NCI-H1092 (cell line): ENCODE measurements at places on chromosomes 13 and 19.

- no peak for DNase-seq
Measured at GRCh38 chr19:17069193-17069592, 6.1 kb downstream of the HAUS8 start.

DNA sequence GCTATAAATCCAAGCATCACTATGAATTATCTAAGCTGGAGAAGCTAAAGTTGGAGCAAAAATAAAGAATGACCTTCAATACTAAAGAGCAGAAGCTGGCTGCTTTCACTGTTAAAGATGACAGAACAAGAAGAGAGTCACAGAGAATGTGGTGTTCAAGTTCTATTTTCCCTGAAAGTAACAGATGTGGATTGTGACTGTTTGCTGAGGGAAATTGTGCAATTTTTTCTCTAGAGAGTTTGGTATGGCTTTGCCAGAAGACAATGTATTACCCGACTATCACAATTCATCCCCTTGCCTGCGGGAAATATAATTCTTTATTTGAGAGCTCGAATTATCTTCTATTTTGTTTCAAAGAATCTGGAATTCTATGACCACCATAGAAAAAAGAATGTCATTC is 83.1 kb downstream of the TNFSF13B start:
- DNase-seq = no peak

DNA sequence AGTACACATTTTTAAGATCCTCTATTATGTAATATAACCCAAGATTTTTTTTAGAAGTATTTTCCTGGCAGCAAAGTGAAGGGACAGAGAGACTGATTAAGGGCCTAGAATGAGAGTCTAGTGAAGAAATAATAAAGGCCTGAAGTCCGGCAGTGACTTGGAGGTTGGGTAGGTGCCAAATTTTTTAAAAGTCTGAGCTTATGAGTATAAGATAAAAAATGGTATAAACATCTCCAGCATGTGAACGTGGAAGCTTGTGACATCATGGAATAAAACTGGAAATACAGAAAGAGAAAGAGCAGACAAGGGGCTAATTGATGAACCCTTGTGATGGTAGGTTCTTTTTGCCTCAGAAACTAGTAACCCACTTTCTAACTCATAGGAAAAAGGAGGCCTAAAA is 174.6 kb downstream of the SUCLA2 start:
- DNase-seq = no peak

DNA sequence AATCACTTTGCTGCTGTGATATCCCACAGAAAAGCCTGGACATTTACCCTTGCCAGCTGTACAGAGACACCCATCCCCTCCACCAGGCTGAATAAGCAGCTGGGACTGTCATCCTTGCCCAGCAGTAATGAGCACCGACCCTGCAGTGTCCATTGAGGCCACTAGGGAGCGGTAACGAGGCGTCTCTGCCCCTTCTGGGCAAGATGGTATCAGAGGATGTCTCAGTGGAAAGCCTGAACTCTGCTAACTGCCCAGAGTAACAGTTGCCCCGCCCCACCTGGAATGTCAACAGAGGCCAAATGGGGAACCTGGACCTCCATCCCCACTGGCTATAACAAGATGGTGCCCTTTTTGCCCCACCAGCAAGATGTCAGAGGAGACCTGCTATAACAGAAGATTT is 22.8 kb upstream of the CEACAM20 start:
- no peak for DNase-seq

DNA sequence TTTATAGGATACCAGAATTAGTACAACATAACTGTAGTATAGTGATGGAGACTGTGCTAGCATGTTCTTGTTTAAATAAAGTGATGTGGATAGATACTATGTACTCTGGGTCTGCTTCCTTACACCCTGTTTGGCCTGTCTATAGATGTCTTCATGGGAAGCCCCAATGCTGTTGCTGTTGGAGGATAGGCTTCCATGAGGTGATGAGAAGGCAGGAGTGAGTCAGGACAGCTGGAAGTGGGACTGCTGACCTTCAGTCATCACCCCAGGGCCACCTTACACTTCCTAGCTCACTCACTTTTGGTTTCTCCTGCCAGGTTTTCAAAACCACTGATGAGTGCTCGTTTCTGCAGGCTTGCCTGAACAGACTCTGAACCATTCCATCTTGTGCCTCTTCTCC is 4.2 kb downstream of the KCTD4 start:
- DNase-seq = no peak

GRCh38 chr13:75687150-75687763 is 51.1 kb downstream of the LMO7 start:
- no peak for DNase-seq

- no peak for DNase-seq
Measured at GRCh38 chr13:95111608-95112007, 189.6 kb downstream of the ABCC4 start.

DNA sequence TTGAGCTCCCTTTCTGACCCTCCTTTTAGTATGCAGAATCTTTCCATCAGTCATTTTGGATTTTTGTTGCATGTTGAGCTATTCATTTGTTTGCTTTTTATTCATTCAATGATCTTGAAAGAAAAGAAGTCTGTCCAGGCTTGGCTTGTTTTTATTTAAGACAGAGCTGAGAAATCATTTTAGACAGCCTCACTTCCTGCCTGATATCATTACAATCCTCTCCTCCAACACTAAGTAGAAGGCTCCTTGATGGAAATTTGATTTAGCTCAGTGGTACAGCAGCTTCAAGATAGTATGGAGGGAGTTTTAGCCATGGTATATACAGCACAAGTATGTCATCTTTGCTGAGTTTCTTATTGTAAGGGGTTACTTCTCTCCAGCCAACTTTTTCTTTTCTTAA is 28.4 kb downstream of the MBNL2 start:
- DNase-seq = no peak

- no peak for DNase-seq
Measured at GRCh38 chr13:103540382-103540765, 474.2 kb upstream of the SLC10A2 start.
